Nucleus accumbens (tissue), 56 donors: ENCODE measurements at places on chromosomes 2 and 18.

DNA sequence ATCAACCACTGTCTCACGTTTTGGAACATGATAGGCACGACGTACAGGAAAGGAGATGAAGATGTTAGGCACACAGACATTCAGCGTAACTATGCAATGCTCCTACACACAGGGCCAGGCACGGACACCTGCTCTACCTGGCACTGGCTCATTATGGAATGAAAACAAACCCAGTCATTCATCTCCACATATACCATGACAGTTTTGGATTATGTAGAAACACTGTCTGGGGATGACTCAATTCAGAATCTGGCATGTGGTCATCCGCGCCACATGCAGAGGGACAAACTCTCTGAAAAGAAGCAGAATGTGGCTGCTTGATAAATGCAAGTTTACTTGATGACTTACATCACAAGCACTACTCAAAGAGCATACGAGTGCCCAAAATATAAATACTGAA is 29.5 kb upstream of the NFU1 start:
- no peak for DNase-seq

GRCh38 chr18:51513517-51513916 is 316.0 kb upstream of the MEX3C start:
- DNase-seq, result no peak

DNA sequence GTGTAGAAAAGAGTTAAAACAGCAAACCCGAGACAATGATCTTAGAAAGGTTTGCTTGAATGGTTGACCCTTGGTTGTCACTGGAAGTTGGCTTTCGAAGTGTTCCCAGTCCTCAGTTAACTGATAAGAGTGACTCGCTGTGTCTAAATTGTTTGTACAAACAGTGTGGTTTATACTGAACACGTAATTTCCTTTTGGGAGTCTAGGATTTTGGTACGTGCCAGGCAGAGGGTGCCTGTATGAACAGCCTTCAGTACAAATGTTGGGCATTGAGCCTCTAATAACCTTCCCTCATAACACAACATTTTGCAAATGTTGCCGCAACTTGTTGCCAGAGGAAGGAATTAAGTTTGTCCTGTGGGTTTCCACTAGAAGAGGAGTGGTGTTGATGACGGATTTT is 95.8 kb upstream of the DPP10 start:
- DNase-seq, result no peak

DNA sequence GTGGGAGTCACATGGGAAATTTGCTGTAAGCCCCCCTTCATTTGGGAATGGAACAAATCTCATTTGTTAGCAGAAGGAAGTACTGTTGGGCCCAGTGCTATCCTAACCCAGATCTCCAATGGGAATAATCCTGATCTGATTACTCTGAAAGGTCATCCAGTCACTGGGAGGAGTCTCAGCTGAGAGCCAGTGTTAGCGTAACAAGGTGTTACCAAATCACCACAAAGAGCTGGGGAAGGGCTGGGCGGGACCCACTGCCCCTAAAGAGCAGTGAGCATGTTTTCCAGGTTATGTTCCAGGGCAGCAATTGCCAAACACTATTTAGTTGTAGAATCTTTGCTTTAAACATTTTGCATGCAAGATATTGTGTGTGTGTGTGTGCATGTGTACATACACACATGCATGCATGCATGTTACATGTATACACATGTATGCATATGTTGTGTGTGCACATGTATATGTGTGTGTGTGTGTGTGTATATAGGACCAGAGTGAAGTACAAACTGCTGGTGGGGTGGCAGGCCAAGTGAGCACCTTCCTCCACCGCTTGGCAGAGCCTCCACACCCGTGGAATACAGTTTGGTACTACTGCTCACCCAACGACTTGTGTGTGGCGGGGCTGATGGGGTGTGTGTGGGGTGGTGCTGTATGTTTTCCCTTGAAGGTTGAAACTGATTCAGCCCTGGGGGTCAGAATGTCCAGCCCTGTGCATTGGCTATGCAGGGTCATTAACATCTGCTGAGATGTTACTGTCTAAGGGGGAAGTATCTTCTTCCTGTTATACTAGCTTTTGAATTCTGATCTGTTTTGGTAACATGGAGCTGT is 15.2 kb downstream of the INPP5D start:
- DNase-seq, result no peak

GRCh38 chr2:223548194-223548593 is 54.0 kb downstream of the SCG2 start:
- no peak for DNase-seq

DNA sequence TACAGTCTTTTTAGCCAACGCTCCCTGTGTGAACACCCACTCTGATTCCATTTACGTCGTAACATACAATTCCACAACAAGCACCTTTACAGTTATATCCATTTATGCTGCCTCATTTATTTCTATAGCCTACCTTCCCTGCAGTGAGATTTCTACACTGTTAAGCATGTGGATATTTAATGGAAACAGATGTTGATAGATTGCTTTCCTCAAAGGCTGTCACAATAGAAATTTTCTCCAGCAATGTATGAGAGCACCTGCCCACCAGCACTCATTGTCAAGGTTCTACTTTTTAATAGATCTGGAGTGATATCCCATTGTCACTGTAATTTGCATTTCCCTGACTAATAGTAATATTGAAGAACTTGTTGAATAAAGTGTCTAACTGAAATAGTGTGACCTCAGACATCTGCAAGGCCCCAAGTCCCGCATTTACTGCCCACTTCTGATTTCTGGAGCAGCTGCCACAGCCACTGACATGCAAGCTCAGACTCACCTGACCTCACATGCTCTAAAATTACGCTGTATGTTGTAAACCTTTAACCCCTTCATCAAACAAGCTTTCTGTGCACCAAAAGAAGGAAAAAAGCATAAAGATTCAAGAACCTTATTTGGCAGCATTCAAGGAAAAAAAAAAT is 295.1 kb downstream of the CNTNAP5 start:
- DNase-seq, result no peak

GRCh38 chr18:45521777-45522176 is 93.5 kb upstream of the SLC14A2 start:
- no peak for DNase-seq

- DNase-seq, result no peak
Observed at GRCh38 chr2:126325202-126325601, 330.8 kb upstream of the GYPC start.

GRCh38 chr2:236370847-236371409 is 106.7 kb upstream of the ASB18 start:
- DNase-seq, result no peak

- DNase-seq, result no peak
Observed at GRCh38 chr2:6443061-6443823, 422.5 kb downstream of the CMPK2 start.

DNA sequence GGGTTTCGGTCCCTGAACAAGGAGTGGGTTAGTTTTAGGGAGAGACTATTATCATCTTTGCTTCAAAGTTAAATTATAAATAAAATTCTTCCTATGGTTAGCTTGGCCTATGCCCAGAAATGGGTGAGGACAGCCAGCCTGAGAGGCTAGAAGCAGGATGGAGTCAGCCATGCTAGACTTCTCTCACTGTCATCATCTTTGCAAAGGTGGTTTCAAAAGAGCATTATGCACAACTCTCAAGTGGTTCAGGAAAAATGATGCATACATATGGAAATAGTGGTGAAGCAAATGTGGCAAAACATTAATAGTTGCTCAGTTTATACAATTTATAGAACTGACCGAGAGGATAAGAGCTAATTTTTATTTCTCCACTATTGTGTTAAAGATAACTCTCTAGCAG is 283.9 kb upstream of the FBXO11 start:
- DNase-seq, result no peak

DNA sequence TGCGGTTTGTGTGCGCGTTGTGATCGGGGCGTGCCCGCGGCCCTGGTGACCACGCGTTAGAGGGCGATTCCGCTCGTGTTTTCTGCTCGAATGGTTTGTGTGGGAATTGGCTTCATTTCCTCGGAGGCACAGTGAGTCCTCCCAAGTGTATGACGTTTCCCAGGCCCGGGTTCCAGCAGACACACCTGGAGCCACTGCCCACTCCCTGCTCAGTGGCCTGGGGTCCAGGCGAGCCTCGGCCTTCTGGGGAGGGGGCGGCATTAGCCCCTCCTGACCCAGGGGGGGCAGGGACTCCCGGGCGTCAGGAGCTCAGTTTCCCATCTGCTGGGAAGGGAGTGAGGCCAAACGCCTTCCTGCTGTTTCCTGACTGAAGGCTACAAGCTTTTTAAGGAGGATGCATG is 92.1 kb downstream of the NFATC1 start:
- no peak for DNase-seq

DNA sequence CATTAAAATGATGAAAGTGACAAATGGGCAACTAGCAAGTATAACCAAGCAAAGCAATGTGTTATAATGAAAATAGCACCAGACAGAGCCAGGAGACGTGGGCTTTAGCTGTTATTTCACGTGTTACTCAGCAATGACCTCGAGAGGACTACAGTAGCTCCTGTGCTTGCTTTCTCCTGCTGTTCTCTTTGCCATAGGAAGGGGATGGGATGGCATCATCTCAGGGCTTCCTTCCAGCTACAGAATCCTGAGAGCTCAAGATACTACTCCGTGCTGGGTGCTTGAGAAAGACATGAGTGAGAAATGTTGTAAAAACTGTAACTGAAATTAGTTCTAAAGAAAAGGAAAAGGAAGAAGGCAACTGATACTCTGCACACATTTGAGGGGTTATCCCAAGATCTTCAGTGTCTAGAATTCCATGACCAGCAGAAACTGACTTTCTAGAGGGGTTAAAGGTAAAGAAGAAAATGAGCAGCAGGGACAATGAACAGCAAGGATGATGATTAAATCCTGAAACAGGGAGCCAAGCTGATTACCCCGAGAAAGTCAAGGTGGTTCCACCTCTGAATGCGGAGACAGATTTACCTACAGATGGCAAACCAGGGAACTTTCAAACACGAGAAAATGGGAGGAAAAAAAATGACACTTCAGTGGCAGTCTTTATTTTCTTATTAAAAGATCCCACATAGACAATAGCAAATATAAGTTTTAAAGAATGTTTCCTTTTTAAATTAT is 33.4 kb downstream of the GAREM1 start:
- no peak for DNase-seq

- DNase-seq, result no peak
Observed at GRCh38 chr18:77063260-77063659, 69.3 kb downstream of the MBP start.

GRCh38 chr2:15259356-15259756 is 301.8 kb downstream of the NBAS start:
- no peak for DNase-seq

- no peak for DNase-seq
Observed at GRCh38 chr2:28129955-28130695, 239.6 kb downstream of the BABAM2 start.

- no peak for DNase-seq
Observed at GRCh38 chr2:101089419-101089818, 61.8 kb downstream of the TBC1D8 start.

DNA sequence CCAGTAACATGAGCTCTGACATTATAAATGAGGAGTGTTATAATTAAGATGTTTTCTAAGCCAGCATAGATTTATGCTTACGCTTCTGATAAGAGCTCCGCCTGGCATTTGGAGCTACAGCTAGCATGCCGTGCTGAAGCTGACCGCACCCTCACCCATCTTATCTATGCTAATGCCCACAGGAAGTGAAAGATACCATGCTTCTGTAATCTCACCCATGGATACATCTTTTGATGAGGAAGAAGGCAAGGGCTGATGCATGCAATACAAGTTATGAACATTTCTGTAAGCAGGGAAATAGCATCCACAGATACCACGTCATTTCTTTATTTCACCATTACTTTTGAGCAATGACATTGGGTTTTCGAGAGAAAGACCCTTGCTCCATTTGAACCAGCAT is 82.3 kb downstream of the ARL4C start:
- no peak for DNase-seq

DNA sequence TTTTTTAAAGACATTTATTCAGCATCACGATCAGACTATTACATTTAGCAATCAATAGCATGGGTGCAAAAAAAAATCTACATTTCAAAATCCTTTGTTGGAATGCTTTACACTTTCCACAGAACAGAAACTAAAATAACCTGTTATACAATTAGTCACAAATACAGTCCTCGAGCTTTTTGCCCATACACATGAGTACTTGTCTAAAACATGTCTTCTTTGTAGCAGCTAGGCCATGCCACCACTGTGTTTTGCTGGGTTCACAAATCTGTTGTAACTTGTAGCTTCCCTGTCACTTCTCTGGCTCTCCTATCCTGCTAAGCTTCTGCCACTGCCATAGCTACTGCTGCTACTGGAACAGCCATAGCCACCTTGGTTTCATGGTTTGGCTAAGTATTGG is 24.4 kb upstream of the ADAM23 start:
- DNase-seq, result no peak

GRCh38 chr2:164877927-164878326 is 36.3 kb upstream of the COBLL1 start:
- no peak for DNase-seq

GRCh38 chr2:80461505-80462197 is 157.1 kb upstream of the LRRTM1 start:
- no peak for DNase-seq

GRCh38 chr18:11237066-11237465 is 87.7 kb upstream of the PIEZO2 start:
- no peak for DNase-seq

- DNase-seq, result no peak
Observed at GRCh38 chr2:20212871-20213503, 11.9 kb downstream of the SDC1 start.

- no peak for DNase-seq
Observed at GRCh38 chr2:138780446-138780880, 273 bp upstream of the NXPH2 start.

DNA sequence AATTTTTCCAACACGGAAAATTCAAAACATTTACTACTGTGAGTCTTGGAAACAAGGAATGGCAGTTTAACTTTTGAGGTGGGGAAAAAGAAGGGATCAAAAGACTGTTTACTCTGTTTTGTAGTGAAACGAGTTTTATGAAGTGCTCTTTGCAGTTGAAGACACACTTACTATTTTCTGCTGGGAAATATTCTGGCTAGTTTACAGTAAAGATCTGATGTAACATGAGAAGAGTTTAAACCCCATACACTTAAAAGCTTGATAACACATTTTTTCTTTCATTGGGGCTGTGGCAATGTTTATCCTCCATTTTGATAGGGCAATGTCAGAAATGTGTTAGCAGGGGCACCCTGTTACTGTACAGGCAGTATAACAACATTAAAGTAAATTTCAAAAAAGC is 124.9 kb upstream of the SMAD7 start:
- DNase-seq, result no peak

DNA sequence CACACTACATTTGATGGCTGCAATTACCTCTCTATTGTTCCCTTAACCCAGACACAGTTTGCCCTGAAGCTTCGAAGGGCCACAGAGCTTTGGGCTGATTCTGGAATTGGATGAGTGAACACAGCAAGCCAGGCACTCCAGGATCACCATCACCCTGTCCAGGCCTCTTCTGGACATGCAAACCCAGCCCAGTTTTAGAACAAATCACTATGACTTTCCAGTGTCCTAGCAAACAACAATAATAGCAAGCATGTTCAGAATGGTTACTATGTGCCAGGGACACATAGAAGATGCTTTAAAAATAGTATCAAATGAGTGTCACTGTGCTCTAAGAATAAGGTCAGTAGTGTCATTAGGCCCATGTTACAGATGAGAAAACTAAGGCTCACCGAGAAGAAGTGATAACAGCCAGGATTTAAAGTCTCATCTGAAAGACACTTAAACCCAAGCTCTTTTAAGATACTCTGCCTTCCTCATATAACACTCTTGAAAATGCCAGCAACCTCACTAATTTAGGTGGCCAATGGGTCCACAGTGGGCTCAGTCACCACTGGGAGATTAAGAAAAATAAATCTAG is 191.7 kb upstream of the STK17B start:
- DNase-seq, result no peak

- no peak for DNase-seq
Observed at GRCh38 chr2:42922790-42923579, 130.6 kb upstream of the HAAO start.
